ENCODE measurements at places on chromosomes 3 and 15.

GRCh38 chr15:28219116-28219515 lies 102.9 kb downstream of the HERC2 start:
- DNase-seq: no peak

DNA sequence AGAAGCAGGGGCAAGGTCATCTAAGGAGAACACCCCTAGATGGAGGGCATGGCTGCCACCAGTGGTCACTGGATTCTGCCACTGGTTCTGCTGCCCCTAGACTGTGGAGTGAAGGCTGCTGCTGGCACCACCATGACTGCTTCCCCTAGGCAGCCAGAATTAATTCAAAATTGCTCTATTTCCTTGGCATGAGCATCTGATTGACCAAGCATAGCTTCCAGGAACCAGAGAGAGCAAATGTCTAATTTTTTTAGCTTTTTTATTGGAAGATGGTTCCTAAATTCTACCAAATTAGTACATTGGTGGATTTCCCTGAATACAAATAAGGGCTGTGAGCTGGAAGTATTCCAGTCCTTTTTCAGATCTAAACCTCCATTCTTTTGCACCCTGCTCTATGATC lies 270.2 kb upstream of the GBE1 start:
- no peak for DNase-seq

DNA sequence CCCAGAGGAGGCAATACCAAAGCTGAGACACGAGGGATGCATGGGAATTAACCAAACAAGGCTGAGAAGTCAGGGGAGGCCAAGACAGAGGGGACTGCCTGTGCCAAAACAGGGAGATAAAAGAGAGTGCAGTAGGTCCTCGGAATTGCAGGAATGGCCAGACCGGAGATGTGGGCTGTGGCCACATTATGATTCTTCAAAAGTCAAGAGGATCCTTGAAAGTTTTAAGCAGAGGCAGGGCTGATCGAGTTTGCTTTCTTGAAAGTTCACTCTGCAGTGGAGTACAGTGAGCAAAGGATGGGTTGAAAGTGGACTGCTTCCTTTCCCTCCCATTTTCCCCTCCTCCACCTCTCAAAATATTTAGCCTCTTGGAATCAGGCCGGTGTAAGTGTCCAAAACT lies 73.9 kb upstream of the ADAMTS9 start:
- DNase-seq: no peak

GRCh38 chr3:13338231-13338630 lies 81.9 kb downstream of the NUP210 start:
- no peak for DNase-seq

DNA sequence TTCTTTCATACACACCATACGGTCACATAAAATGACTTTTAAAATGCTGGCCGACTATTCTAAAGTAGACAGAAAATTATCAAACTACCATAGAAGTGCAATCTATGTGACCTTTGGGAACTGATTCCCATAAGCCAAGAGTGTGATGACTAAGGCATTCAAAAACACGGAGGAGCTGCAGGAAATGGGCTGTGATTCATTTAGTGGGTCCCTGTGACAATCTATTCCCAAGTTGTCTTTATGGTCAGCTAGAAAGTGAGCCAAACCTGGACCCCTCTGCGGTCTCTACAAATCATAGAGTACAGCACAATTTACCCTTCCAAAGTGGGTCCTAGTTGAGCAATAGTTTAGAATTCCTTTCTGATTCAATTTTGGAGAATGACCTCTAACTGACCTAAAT lies 251.5 kb upstream of the CBLB start:
- no peak for DNase-seq

DNA sequence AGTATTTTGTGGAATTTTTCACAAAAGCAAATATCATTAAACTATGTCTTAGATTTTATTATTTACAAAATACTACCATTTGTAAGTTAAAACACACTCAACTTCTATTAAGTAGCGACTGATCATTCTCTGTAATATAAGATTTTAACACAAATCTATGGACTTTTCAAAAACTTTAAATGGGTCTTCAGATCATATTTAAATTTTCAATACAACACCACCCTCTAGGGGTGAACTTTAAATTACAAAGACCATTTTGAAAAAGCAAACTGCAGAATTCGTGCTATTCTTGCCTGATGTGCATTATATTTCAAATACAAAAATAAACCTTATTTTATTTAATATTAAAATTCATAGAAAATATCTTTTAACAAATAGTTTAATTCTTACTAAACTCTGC lies 8.2 kb upstream of the VGLL4 start:
- peak; percentile 67 for DNase-seq

DNA sequence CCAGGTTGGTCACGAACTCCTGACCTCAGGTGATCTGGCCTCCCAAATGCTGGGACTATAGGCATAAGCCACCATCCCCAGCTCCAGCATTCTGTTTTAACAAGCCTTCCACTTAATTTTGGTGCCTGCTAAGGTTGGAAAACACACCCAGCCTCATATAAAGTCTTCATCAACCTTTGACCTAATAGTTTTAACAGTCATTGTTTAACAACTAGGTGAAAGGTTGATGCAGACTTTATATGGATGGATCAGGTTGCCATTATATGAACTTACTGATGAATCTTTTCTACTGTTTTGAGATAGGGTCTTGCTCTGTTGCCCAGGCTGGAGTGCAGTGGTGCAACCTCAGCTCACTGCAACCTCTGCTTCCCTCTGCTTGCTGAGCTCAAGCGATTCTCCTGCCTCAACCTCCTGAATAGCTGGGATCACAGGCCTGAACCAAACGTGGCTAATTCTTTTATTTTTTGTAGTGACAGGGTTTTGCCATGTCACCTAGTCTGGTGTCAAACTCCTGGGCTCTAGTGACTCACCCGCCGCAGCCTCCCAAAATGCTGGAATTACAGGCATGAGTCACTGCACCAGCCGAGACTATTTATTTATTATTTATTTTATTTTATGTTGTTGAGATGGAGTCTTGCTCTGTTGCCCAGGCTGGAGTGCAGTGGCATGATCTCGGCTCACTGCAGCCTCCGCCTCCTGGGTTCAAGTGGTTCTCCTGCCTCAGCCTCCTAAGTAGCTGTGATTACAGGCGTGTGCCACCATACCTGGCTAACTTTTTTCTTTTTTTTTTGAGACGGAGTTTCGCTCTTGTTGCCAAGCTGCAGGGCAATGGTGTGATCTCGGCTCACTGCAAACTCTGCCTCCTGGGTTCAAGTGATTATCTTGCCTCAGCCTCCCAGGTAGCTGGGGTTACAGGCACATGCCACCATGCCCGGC lies 3.1 kb upstream of the RPAP1 start:
- DNase-seq: no peak

DNA sequence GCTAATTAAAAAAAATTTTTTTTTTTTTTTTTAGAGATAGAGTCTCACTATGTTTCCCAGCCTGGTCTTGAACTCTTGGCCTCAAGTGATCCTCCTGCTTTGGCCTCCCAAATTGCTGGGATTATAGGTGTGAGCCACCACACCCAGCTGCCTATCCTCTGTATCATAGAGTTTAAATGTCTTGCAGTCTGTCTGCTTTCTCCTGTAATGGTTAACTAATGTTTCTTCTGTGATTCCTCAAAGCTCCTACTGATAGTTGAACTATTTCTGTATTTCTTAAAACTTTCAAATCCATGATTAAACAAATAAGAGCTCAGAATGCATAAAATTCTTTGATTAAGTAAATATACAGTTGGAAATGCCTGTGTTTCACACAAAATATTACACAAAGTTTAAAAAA lies 115.4 kb upstream of the TPM1 start:
- DNase-seq: no peak

- no peak for DNase-seq
These were observed 108.8 kb downstream of the LRRK1 start for GRCh38 chr15:101027920-101028319.
